ENCODE measurements at places on chromosomes 7 and 10. TPM values are rescaled to one million over a fixed set of nuclear protein-coding genes. Genes with fewer than 3 reads are reported as not detected.

The SPDYE9 gene
- total RNA-seq = 0.13 TPM

DNA sequence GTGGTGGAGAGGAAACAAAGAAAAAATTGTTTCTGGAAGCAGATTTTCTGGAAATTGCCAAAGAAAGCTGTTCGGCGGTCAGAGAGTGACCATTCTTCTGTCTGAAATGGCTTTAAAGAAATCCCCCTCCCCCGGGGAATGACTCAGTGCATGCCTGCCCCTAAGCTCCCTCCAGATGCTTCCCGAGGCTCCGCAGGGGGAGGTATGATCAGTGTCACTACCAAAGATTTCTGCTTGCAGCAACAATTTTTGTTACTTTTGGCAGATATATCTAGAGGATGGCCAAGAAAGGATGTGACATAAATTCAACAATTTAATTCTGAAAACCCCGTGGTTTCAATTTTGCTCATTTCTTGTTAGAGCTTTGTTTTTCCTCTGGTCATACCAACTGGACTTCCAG, 163.9 kb downstream of the JCAD start:
- H3K27ac ChIP-seq = no peak overlapping the region
- H3K4me3 ChIP-seq = no peak overlapping the region
- peaks cover 4% of the 10 kb centered on the region for H3K4me1 ChIP-seq
- H3K36me3 ChIP-seq = no peaks in the 10 kb centered on the region
- DNase-seq = no peak

DNA sequence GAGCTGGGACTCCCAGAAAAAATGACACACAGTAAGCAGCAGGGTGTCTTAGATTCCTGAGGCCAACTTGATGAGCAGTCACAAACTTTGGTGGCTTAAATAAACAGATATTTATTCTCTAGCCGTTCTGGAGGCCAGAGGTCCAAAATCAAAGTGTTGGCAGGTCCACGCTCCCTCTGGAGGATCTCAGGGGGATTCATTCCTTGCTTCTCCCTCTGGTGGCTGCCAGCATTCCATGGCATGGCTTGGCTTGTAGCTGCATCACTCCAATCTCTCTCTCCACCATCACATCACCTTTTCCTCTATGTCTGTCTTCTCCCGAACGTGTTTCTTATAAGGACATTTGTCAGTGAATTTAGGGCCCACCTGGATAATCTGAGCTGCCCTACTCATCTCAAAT, 98.4 kb downstream of the OSBPL3 start:
- H3K4me1 ChIP-seq = peaks cover 16% of the 10 kb centered on the region
- DNase-seq = peak; percentile 10
- H3K27me3 ChIP-seq = no peaks in the 10 kb centered on the region
- no peak overlapping the region for H3K27ac ChIP-seq

The RADIL gene
- 2.4 TPM for total RNA-seq

Measured in endothelial cell (in vitro differentiated cells).